ENCODE measurements at places on chromosomes 3 and 15.

- DNase-seq: peak; percentile 14
Measured at GRCh38 chr3:163785693-163786092, 1292.6 kb downstream of the SI start.

DNA sequence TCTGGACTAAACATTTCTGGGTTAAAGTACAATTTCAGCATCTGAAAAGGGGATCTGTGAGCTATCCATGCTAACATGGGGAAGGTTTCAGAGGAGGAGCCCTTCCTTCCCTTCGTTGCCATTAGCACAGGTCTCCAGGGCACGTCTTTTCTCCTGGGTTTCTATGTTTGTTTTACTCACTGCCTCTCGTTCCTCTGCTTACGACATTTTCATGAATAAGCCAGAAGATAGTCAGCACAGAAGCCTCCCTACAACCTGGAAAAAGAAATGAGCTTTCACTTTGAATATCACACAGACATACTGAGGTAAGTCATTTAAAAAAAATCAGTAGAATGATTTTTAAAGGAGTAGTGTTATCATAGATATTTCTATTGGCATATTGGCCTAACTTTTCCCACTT is 117.2 kb upstream of the KCNMB2 start:
- no peak for DNase-seq

GRCh38 chr3:146033950-146034349 is 127.0 kb downstream of the PLOD2 start:
- DNase-seq: no peak

DNA sequence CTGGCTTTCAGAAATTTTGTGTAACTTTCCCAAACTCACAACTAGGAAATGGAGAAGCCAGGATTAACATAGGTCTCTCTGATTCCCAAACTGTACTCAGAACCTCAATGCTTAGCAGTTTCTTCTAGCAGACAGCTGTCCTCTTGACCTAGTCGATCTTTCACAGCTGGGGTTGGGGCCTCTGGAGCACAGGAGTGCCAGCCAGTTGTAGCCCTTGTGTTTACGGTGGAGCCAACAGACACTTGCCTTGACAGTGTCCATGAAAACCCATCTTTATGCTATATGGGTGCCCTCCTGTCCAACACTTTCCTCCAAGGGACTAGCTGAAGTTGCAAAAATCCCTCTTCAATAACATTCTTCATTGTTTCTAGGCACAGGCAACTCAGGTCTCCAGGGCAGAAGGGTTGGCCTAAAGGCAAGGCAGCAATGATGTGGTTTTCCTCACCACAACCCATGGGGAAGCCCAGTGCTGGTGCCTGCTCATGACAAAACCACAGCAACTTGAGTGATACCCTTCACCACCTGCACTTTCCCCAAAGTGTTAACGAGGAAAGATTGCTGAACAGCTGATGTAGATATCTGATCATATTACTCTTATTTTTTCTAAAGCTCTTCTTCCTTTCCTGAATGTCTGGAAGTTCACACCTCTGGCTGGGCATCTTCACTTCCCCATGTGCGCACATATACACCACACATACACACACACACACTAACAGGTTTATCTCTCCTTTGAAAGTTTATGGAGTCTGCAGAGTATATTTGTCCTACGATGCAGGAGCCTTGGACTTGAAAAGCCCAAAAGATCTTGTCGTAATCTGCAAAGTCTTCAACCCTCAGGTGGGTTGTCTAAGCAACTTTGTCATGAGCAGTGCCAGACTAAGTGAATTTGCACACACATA is 11.0 kb upstream of the KNG1 start:
- DNase-seq: no peak

DNA sequence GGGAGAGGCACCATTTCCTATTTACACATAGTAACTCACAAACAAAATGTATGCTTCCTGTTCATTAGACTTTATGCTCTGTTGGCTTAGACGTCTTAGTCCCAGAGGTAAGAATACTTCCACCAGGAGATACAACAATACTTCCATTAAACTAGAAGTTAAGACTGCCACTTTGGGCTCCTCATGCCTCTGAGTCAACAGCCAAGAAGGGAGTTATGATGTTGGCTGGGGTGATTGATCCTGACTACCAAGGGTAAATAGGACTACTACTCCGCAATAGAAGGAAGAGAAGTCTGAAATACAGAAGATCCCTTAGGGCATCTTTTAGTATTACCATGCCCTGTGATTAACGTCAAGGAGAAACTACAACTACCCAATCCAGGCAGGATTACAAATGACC is 43.5 kb upstream of the ABI3BP start:
- no peak for DNase-seq

- DNase-seq: peak; percentile 26
Measured at GRCh38 chr15:96331144-96331944, 844 bp downstream of the NR2F2 start.

DNA sequence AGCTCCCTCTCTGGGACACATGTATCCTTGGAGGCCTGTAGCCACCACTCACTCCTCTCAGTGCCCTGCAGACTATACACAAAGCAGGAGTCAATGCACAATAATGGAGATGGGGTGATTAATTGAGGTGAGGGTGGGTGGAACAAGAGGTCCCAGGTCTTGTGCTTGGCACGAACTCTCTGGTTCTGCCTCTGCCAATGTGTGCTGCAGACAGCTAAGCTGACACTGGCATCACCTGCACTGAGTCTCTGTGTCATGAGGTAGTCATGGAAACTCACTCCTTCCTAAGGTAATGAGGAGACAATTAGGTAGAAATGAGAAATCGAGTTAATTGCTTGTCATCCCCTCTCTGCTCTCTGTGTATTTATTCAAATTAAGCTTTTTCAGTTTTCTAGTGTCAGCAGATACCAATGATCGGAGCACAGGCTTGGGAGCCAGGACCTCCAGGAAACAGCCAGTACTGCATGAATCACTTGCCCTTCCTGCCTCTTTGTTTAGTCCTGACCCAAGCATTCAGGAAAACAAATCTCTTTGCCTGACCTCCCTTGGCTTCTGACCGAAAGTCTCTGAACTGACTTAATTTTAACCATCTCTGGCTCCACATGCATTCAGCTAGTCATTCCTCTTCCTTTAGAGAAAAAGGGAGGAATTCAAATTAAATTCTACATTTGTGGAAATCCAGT is 56.7 kb downstream of the DRD3 start:
- no peak for DNase-seq

DNA sequence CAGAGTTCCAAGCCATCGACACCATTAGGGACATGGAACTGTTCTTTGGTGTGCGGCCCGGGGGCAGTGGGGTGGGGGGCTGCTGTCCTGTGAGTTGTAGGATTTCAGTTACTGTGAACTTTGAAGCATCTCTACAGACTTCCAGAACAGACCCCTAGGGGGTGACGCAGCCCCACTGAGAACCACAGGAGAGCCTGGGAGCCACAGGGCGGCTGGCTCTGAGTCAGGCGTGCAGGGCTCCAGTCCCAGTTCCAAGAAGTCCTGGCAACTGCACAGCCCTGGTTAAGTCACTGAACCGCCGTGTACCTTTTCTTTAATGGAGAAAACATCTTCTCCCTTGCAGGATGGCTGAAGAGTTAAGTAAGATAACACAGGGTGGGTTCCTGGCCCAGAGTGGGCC is 23.5 kb upstream of the LRTM1 start:
- peak; percentile 36 for DNase-seq

- no peak for DNase-seq
Measured at GRCh38 chr3:183094711-183095110, 4.6 kb downstream of the MCCC1 start.

GRCh38 chr3:149454746-149455145 is 19.8 kb upstream of the TM4SF4 start:
- no peak for DNase-seq

- DNase-seq: no peak
Measured at GRCh38 chr15:73985101-73985873, 6.8 kb downstream of the STOML1 start.

GRCh38 chr3:71258116-71258515 is 325.4 kb downstream of the FOXP1 start:
- DNase-seq: no peak

DNA sequence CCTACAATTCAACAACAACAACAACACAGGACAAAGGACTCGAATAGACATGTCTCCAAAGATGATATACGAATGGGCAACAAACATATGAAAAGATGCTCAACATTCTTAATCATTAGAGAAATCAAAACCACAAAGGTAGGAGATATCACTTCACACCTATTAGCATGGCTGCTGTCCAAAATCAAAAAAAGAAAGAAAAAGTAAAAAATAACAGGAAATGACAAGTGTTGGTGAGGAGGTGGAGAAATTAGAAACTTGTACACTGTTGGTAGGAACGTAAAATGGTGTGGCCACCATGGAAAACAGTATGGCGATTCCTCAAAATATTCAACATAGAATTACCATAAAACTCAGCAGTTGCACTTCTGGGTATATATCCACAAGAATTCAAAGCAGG is 312.3 kb upstream of the STT3B start:
- no peak for DNase-seq

DNA sequence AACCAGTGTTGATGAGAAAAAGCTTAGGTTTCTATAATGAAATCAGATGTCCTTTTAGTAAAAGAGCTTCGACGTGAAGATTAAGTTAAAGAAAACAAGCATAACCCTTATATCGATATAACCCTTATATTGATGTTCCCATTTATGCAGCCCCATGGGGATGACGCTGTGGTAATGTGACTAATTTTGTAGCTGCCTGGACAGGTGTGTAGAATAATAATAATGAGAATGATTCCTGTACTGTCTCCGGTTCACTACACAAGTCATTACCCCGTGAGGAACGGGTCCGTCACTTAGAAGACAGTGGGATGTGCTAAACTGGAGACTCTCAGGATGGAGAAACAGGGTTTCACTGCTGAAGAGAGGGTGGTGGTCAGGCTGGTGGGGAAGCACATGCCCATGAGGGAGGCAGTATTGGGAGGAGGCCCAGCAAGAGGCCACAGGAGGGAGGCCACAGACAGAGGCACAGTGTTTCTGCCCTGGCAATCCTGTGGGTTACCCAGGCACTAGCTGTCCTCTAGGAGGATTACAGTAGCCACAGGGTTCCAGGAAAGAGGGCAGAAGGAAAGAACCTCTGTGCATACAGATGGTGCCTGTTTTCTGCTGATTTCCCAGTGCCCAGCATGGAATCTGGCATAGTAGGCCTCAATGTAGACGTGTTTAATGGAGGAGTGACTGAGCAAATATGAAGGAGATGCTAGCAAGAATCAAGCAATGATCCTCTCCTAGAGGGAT is 191.1 kb upstream of the TSC22D2 start:
- no peak for DNase-seq

DNA sequence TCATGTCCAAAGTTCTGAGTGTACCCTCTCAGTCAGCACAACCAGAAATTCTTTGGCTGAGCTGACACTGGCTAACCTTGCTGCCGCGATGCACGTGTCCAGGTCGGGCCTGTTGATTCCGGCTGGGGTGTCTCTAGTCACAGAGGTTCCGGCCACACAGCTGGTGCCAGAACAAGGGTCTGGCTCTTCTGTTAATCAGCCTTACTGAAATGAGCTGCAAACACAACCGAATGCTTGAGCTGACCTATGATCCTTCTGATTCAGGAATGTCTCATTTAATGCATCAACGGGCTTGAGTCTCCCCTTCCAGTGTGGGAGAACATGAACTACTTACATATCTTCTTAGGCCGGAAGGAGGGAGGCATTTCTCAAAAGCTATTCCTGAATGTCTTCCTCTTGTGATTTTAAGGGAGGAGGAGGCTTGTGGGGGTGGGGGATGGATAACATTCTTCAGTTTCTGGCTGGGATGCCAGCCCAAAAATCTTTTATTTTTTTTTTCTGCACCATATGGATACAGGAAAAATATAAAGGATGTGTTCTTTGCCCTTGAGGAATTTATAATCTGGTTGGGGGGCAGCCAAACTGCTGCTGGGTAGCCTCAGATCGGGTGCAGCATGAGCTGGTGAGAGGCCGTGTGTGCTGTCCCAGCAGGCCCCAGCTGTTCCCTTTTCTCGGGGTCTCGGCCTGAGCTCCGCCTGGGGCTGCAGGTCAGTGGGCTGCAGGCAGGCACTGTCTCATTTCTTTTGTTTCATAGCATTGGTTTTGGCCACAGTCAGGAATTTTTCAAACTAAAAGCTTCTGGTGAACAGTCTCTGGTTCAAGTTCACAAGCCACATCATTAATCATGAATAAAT is 319.1 kb upstream of the TBL1XR1 start:
- DNase-seq: peak; percentile 67

- no peak for DNase-seq
Measured at GRCh38 chr3:8524249-8524648, 22.6 kb downstream of the LMCD1 start.

DNA sequence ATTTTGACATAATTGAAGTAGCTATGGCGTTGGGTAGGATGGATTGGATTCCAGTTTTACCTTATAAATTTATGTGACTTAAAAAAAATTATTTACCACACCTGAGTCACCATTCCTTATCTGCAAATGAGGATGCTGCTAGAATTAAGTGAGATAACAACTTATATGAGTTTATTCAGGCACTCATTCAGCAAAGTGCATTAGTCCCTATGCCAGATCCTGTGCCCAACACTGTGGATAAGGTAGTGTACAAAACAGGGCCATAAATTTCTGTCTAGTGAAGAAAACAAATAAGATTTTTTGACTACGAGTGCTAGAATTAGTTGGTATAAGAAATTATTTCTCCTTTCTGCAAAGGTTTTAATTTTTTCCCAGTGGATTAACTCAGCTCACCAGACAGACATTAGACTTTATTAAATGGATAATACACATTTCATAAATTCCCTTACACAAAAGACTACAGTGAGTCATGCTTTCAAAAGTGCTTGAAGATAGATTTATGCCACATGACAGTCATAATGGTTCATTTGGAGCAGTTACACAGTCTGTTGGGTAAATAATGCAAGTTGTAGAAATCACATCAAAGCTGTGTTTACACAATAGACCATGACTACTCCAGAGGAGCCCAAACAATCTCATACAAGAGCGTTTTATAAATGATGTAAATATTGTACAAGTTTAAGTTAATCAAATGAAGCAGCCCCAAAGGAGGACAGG is 129.9 kb upstream of the TGFBR2 start:
- DNase-seq: no peak

- no peak for DNase-seq
Measured at GRCh38 chr15:70025413-70026296, 72.1 kb downstream of the TLE3 start.

DNA sequence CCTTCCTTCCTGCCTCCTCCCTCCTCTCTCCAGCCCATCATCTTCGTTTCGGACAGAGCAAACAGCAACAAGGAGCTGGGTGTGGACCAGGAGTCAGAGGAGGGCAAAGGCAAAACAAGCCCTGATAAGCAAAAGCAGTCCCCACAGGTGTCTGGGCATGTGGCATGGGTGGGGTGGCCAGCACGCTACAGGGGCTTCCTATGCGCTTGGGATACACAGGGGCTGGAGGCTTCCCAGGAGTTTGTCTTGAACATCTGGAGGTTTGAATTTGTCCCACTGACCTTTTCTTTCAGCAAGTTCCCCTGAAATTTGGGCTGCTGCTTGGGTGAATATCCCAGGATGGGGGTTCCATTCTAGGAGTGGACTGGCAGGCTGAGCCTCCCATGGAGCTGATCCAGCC is 48.9 kb downstream of the CAPN3 start:
- no peak for DNase-seq

GRCh38 chr3:172447611-172448579 is at the start of gene GHSR:
TSS of gene GHSR (minus strand) at chr3:172448456. CDS start at chr3:172448413, 43 bp downstream.
- DNase-seq: no peak

GRCh38 chr15:76345583-76345879 is 9.0 kb downstream of the ISL2 start:
- DNase-seq: no peak

- DNase-seq: no peak
Measured at GRCh38 chr3:9700536-9700935, 3.1 kb upstream of the CPNE9 start.
